ENCODE measurements at places on chromosomes 13 and 19.

GRCh38 chr19:33203529-33203928 lies 9.4 kb downstream of the LRP3 start:
- no peak for DNase-seq

- no peak for DNase-seq
Measured at GRCh38 chr19:7328647-7329046, 20.1 kb upstream of the ARHGEF18 start.

DNA sequence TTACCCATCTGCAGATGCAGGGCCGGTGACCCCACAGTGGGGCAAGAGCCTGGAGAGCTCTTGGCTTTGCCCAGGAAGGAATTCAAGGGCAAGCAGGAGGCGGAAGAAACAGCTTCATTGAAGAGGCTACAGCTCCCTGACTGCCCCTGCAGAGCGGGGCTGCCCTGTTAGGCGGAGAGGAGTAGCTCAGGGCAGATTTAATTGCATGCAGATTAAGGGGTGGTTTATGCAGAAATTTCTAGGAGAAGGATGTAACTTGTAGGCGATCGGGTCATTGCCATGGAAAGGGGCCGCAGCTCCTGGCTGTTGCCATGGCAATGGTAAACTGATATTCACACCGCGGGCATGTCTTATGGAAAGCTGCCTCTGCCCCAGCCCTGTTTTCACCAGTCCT lies 94.1 kb downstream of the ATP11A start:
- DNase-seq: no peak

DNA sequence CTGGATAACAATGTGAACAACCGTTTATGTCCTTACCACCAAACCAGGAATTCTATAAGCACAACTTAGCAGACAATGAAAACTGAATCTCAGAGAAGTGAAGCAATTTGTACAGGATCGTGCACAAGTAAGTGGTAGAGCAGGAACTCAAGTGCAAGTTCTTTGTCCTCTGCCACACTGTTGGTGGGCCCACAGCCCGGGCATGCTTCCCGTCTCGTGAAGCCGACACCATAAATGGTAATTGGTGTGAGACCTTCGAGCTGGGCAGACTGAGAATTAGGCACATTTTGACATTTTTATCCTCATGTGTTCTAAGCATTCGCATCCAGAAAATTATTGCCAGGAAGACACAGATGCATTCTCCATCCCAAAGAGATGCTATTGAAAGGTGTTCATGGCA lies 27.9 kb upstream of the FLT1 start:
- DNase-seq: no peak

GRCh38 chr19:4288091-4288777 lies 9.2 kb downstream of the SHD start:
- DNase-seq: no peak

GRCh38 chr19:58392945-58393724 lies 2.3 kb upstream of the RNF225 start:
- DNase-seq: no peak

DNA sequence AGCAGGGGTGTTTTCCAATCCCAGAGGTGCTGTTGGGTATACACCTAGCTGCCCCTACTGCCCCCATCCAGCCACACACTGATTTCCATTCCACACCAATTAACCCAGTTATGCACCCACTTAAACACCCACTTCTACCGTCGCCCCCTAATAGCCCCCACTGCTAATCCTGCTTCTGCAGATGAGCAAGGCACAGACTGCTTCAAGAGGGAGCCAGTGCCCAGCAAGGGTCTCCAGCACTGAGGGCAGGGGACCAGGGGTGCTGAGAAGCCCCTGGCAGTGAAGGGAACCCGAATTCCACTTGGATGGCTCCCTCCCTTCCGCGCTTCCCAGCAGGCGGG lies 1.2 kb downstream of the FXYD7 start:
- no peak for DNase-seq

DNA sequence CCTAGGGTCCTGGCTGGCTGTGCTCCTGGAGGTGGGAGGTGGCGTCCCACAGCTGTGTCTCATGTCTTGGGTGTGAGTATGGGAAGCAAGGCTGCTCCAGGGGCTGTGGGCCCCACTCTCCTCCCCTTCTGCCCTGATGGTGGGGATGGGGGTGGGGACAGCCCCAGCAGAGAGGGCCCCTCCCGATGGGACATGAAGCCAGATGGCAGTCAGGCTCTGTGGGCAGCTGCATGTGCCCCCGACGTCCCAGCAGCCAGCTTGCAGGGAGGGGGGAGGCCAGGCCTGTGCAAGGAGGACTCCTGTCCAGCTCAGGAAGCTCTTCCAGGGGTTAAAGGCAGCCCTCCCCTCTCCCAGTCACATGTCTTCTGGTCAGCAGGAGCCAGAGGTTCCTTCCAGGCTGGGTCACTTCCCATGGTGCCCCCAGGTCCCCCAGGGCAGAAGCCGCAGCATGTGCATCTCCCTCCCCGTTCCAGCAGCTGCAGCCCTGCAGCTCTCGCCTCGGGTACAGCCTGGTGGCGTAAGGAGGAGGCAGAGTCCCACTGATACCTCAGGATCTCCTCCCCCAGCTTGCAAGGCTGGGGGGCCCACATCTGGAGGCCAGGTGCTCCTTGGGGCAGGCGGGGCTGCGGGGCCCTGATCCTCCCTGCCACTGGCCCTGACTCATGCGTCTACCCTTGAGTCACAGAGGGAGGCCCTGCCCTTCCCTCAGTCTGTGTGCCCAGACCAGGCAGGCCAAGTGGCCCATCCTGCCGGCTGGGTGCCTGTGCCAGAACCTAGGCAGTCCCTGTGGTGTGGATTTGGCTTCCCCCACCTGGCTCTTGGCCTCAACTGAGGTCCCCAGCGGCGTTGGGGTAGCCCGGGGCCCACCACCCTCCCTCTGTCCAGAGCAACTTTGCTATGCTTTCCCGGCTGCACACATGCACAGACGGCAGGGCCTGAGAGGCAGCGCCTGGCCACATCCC lies 13.0 kb downstream of the YIPF2 start:
- peak; percentile 92 for DNase-seq
